Left lung (tissue), 14 donors: ENCODE measurements at places on chromosomes 2 and 18. TPM values are rescaled to one million over a fixed set of nuclear protein-coding genes. Genes with fewer than 3 reads are reported as not detected.

DNA sequence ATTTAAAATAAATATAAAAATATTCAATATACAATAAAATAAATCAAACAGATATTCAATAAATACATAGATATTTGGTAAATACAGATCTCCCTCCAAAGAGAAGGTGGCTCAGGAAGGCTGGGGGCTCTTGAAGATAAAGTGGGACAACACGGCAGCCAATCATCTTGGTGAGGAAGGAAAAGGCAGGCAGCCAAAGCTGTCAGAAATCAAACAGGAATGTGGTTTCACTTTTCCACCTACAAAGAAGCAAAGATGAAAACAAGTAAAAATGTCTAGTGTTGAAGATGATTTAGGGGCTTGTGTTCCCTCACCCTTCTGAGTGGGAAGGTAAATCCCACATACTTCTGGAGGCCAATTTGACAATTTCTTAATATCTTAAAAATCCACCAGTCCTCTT is 85.7 kb downstream of the B3GNT2 start:
- H3K4me3 ChIP-seq = no peak overlapping the region
- no peaks in the 10 kb centered on the region for H3K4me1 ChIP-seq
- H3K36me3 ChIP-seq = no peaks in the 10 kb centered on the region
- no peak overlapping the region for H3K27ac ChIP-seq
- DNase-seq = no peak

- no peak overlapping the region for H3K27ac ChIP-seq
- H3K36me3 ChIP-seq = no peaks in the 10 kb centered on the region
- DNase-seq = no peak
- H3K4me3 ChIP-seq = no peak overlapping the region
- no peaks in the 10 kb centered on the region for H3K27me3 ChIP-seq
Observed at GRCh38 chr18:43160509-43160908, 45.0 kb upstream of the RIT2 start.

DNA sequence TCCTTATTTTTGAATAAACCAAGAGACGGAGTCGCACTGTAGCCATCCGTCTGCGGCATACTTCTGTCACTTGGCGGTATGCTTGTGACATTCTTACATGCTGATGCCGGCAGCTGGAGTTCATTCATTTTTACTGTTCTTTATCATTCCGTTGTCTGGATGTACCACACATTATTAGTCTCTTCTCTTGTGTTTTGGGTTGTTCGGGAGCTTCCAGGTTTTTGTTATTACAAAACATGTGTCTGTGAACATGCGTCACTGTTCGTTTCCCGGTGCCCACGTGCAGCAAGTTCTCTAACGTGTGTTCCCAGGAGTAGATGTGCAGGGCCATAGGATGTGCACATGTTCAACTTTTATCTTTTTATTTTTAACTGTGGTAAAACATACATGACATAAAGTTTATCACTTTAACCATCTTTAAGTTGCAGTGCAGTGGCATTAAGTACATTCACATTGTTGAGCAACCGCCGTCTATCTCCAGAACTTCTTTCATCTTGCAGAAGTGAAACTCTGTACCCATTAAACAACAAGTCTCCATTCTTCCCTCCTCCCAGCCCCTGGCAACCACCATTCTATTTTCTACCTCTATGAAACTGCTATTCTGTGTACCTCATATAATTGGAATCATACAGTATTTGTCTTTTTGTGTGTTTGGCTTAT is 40.1 kb downstream of the MTCL1 start:
- H3K4me1 ChIP-seq = no peaks in the 10 kb centered on the region
- no peaks in the 10 kb centered on the region for H3K27me3 ChIP-seq
- no peak for DNase-seq
- no peak overlapping the region for H3K4me3 ChIP-seq
- no peak overlapping the region for H3K27ac ChIP-seq

DNA sequence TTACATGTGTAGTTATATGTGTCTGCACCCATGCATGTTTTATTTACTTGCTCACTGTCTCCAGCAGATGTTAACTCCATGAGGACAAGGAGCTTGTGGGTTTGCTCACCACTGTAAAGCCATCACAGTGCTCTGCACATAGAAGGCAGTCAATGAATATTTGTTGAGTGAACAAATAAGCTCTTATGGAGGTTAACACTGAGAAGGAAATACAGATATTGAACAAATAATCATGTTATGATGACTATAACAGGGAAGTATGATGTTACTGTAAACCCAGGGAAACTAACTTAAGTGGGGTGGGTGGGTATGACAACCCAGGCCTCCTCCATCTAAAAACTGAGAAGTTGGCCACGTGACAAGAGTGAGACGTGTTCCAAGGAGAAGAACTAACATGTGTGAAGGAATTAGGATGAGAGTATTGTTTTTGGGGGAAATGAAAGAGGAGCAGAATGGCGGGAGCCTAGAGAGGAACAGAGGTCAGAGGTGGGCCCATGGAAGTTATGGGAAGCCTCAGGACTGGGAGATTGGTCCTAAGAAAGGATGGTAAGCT is 6.0 kb upstream of the FAM117B start:
- no peak overlapping the region for H3K27ac ChIP-seq
- no peaks in the 10 kb centered on the region for H3K4me1 ChIP-seq
- no peak for DNase-seq
- no peaks in the 10 kb centered on the region for H3K36me3 ChIP-seq
- no peaks in the 10 kb centered on the region for H3K27me3 ChIP-seq
- no peak overlapping the region for H3K4me3 ChIP-seq

DNA sequence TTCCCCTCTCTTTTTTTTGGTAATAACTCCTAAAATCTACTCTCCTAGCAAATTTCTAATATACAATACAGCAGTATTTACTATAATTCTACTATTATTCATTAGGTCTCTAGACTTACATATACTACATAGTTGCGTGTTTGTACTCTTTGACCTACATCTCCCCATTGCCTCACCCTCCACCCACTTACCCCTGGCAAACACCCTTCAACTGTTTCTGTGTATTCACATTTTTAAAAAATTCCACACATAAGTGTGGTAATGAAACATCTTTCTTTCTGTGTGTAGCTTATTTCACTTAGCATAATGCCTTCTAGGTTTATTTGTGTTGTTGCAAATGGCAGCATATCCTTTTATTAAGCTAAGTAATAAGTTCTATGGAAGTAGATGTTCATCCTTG is 336.0 kb downstream of the CCDC85A start:
- no peaks in the 10 kb centered on the region for H3K27me3 ChIP-seq
- DNase-seq = no peak
- H3K4me3 ChIP-seq = no peak overlapping the region
- H3K27ac ChIP-seq = no peak overlapping the region

- H3K27ac ChIP-seq = peak overlapping the region; percentile 53
- no peaks in the 10 kb centered on the region for H3K36me3 ChIP-seq
- H3K4me3 ChIP-seq = no peak overlapping the region
- peak; percentile 77 for DNase-seq
Observed at GRCh38 chr2:234289834-234290590, 206.9 kb downstream of the ARL4C start.

- DNase-seq = peak; percentile 19
- no peaks in the 10 kb centered on the region for H3K27me3 ChIP-seq
- no peak overlapping the region for H3K27ac ChIP-seq
- H3K4me3 ChIP-seq = no peak overlapping the region
- no peaks in the 10 kb centered on the region for H3K36me3 ChIP-seq
Observed at GRCh38 chr18:69840001-69840400, 107.7 kb downstream of the CD226 start.

- H3K27me3 ChIP-seq = no peaks in the 10 kb centered on the region
- no peaks in the 10 kb centered on the region for H3K4me1 ChIP-seq
- H3K36me3 ChIP-seq = no peaks in the 10 kb centered on the region
- no peak for DNase-seq
- no peak overlapping the region for H3K4me3 ChIP-seq
- H3K27ac ChIP-seq = no peak overlapping the region
Observed at GRCh38 chr2:133811409-133812125, 243.3 kb upstream of the NCKAP5 start.

- H3K27ac ChIP-seq = no peak overlapping the region
- no peaks in the 10 kb centered on the region for H3K27me3 ChIP-seq
- no peaks in the 10 kb centered on the region for H3K4me1 ChIP-seq
- H3K4me3 ChIP-seq = no peak overlapping the region
- H3K36me3 ChIP-seq = no peaks in the 10 kb centered on the region
Observed at GRCh38 chr2:212034841-212035585, 503.6 kb downstream of the ERBB4 start.

The RNF125 gene
- 8.6 TPM for polyA plus RNA-seq

The TNFRSF11A gene
- polyA plus RNA-seq = 3.8 TPM

DNA sequence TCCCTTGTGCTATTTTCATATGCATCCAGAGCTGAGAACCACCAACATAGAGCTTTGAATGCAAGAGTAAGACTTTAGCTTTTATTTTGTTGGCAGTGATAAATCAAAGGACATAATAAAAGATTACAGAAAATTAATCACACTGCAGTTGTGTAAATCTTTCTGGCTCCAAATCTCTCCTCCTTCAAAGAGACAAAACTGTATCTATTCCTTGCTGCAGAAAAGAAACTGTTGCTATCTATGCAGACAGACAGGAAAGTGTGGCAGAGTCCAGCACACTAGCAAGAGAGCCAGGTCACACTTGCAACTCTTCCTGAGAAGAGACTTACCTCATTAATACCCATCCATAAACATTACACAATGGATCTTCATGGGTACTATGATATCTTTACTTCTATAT is 57.5 kb downstream of the DTNB start:
- DNase-seq = no peak
- H3K36me3 ChIP-seq = no peaks in the 10 kb centered on the region
- peaks cover 8% of the 10 kb centered on the region for H3K4me1 ChIP-seq
- H3K4me3 ChIP-seq = no peak overlapping the region
- H3K27ac ChIP-seq = no peak overlapping the region

DNA sequence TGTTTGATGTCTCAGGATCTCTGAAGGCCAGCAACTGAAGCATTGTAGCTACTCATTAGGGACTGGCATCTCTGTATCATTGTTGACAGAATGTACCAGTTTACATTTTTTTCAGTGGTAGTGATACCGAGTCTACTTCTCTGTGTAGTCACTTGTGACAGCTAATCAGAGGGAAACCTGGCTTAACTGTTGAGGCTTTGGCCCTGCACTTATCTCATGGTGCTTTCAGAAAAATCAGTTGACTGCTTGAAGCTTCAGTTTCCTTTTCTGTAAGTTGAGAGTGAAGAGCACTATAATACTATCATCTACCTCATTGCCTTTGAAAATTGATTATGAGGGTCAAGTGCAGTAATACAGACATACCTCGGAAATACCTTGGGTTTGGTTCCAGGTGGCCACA is 90.0 kb downstream of the COMMD1 start:
- no peak for DNase-seq
- H3K4me3 ChIP-seq = no peak overlapping the region
- no peaks in the 10 kb centered on the region for H3K36me3 ChIP-seq

DNA sequence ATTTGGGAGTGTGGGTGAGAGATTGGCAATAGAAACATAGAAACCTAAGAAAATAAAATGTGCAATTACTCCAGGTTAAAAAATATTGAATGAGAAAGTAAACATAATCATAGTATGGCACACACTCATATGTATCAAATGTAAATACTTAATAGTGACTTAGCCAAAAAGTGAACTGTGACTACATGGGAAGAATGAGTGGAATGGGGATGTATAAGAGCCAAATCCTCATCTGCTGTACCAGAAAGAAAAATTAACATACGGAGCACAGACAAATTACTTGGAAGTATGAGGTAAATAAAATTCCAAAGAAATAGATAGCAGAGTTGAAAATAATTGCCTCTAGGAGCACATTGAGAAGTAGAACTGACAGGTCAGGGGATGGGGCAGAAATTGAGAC is 4.0 kb downstream of the FLACC1 start:
- no peaks in the 10 kb centered on the region for H3K36me3 ChIP-seq
- no peak overlapping the region for H3K27ac ChIP-seq
- H3K4me1 ChIP-seq = no peaks in the 10 kb centered on the region
- H3K4me3 ChIP-seq = no peak overlapping the region

DNA sequence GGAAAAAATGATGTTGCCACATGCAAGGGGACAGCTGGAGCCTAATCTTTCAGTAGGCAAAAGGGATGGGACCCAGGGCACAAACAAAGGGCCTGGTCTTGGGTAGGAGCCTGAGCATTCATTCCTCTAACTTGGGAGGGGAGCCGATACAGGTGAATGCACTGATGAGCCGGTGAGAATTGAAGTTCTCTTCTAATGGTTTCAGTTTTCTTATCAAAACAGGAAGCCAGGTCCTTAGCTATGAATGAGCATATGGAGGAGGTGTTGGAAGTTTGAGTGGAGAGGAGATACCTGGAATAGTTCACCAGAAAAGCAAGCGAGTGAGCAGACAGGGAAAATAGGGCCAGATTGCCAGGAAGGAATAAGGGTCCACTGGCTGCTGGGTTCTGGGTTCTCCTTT is 10.1 kb downstream of the DPP4 start:
- no peaks in the 10 kb centered on the region for H3K36me3 ChIP-seq
- no peaks in the 10 kb centered on the region for H3K27me3 ChIP-seq
- no peaks in the 10 kb centered on the region for H3K4me1 ChIP-seq
- no peak overlapping the region for H3K4me3 ChIP-seq
- no peak for DNase-seq
- peak overlapping the region; percentile 39 for H3K27ac ChIP-seq

The SEPTIN10 gene
- 124 TPM for polyA plus RNA-seq

DNA sequence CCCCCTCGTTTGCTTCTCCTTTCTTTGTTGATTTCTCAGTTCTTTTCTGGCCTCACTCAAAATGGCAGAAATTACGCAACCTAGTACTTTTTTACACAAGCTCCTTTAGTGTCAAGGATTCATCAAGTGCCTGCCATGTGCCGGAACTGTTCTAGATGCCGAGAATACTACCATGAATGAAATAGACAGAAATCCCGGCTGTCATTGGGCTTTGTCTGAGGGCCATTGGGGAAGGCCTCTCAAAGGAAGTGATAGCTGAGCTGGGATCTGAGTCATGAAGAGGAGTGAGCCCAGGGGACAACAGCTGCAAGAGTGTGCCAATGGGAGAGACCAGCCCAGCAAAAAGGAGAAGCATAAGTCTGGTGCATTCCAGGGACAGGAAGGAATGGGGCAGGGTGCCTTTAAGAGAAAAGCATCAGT is 34.3 kb upstream of the PPP1CB start:
- no peaks in the 10 kb centered on the region for H3K36me3 ChIP-seq
- no peak overlapping the region for H3K4me3 ChIP-seq
- no peaks in the 10 kb centered on the region for H3K27me3 ChIP-seq
- DNase-seq = no peak

The EVX2 gene
- not detected for polyA plus RNA-seq

- no peak overlapping the region for H3K27ac ChIP-seq
- H3K4me1 ChIP-seq = peaks cover 5% of the 10 kb centered on the region
- no peaks in the 10 kb centered on the region for H3K36me3 ChIP-seq
- H3K27me3 ChIP-seq = no peaks in the 10 kb centered on the region
- DNase-seq = no peak
Observed at GRCh38 chr2:150789376-150789905, 302.0 kb upstream of the RND3 start.

- H3K27ac ChIP-seq = no peak within 1 kb of the TSS
- peaks cover 8% of the 10 kb centered on the region for H3K4me1 ChIP-seq
- peak; percentile 30 for DNase-seq
- H3K4me3 ChIP-seq = no peak within 1 kb of the TSS
- no peaks in the 10 kb centered on the region for H3K36me3 ChIP-seq
Observed at GRCh38 chr2:208406474-208407451, at the start of gene PTH2R. TSS of gene PTH2R (plus strand) at chr2:208406792. CDS start at chr2:208407044, 252 bp downstream.

The CYP27C1 gene
- 12.6 TPM for polyA plus RNA-seq
